K562 (cell line): ENCODE measurements at places on chromosomes 12 and 14.

DNA sequence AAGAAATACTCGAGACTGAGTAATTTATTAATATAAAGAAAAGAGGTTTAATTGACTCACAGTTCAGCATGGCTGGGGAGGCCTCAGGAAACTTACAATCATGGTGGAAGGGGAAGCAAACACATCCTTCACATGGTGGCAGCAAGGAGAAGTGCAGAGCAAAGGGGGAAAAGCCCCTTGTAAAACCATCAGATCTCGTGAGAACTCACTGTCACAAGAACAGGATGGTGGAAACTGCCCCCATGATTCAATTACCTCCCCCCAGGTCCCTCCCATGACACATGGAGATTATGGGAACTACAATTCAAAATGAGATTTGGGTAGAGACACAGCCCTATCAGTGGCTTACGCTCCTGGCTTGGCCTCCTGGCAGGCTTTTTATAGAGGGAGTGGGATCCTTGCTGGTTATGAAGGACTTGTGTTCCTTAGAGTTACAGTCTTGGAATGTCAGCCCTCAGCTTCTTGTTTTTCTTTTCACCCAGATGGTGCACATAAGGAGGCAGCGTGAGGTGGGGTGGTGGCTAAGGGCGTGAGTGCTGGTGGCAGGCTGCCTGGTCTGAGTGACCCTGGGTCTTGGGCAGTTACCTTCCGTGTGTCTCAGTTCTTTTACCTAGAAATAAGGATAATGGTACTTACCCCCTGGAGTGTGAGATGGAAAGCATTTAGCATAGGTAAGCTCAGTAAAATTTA lies 25.7 kb downstream of the TRAF3 start:
- no peak for DNase-seq

DNA sequence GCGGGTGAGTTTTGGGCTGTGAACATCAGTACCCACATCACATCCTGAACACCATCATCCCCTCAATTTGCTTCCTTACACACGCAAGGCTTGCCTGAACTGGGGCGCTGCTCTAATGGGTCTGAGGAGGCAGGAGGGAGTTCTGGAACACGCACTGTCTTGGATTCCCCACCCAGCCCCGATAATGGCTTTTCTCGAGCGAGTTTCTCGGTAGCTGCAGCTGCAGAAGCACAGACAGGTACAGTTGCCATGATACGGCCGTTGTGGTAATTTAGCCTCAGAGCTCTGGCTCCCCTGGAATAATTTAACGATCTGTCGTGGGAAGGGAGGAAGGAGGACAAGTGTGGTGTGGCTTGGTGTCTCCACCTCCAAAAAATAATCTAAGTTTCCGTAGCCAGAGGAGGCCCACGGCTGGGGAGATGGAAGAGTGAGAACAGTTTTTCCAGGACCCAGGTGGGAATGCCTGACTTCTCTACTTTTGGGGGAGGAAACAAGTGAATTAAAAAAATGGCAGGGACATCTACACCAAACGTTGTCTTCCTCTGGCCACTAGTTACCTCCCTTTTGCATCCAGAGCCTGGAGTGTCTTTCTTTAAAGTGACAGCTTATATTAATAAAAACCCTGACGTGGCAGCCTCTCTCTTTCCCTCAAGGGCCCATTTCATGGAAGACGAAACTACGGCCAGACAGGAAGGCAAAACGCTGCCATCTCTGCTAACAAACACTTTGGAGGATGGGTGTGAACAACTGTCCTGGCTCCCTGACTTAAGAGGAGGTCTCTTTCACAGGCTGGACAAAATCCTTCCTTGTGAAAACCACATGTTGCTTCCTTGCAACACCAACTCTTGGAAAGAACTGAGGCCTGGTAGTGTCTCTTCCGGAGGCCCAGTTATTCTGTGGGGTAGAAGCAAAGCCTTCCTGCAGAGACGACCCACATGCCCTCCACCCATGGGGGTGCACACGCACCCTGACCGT lies 84.8 kb downstream of the RBM19 start:
- no peak for DNase-seq

GRCh38 chr12:63792338-63792737 lies 12.6 kb downstream of the RXYLT1 start:
- DNase-seq = no peak

GRCh38 chr12:89935850-89936249 lies 227.2 kb upstream of the ATP2B1 start:
- no peak for DNase-seq

DNA sequence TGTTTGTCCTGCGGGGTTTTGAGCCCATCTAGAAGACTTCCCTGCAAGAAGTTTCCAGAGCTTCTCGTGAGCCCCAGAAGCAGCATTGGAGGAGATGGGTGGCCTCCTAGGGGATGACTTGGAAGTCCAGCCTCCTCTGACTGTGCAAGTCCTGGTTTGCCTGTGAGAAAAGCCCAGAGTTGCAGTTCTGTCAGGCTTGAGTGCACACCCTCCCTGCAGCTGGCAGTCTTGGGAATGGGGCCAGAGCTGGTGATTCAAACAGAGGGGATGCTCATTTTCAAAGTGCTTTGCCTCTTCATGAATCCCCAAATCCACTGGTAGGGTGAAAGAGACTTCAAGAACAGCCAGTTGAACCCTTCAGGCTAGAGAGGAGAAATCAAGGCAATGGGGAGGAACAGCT lies 3.9 kb upstream of the PPP1R1A start:
- no peak for DNase-seq

- no peak for DNase-seq
Observed at GRCh38 chr12:32949815-32950214, 53.2 kb upstream of the PKP2 start.

- no peak for DNase-seq
Observed at GRCh38 chr14:59374048-59374447, 91.1 kb downstream of the GPR135 start.

DNA sequence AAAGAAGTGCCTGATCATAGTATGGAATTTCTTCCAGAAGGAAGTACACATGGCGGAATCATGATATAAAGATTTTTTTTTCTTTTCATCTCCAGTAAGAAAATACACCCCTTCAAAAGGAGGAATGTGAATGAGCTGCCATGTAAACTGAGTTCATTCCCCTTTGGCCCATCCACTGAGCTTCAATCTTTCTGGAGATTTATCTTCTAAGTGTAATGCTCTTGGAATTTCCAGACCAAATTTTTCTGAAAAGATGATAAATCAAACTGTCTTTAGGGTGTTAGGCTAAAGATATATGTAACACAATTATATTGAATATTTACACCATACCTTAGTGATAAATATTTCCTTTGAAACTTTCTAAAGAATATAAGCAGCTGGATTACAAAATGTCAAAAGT lies 5.2 kb downstream of the DCN start:
- no peak for DNase-seq
